ENCODE measurements at places on chromosomes 1 and 21.

DNA sequence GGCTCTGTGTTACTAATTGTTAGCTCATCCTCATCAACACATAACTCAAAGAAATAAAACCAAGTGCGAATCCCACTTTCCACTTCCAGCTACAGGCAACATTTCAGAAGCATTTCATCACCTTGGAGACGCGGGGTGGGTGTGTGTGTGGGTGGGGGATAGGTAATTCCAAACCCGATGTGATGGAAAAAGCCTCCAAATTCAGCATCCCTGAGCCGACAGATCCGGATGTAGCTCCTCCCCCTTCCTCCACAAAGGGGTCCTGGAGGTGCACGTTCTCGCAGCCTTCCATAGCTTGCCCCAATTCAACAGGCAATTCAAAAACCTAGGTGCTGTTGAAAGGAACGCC lies 486 bp downstream of the HSPA13 start:
- no peak for DNase-seq

DNA sequence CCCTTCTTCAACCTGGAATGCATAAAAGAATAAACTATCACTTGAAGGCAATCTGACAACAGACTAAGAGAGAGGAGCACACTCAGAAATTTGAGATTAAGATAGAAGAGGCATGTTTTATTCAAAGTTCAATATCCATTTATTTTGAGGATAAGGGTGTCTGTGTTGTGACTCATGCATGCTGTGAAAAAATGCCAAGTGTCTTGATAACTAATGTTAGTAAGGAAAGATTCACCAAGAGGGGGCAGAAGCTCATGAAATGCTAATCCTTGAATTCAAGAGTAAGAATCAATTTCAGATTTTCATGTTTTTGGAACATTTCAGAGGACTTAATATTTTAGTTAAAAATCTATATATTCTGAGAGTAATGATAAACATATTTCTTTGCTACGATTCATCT lies 94.0 kb downstream of the IFI44 start:
- no peak for DNase-seq

GRCh38 chr1:8503842-8504241 lies 185.9 kb downstream of the SLC45A1 start:
- no peak for DNase-seq

DNA sequence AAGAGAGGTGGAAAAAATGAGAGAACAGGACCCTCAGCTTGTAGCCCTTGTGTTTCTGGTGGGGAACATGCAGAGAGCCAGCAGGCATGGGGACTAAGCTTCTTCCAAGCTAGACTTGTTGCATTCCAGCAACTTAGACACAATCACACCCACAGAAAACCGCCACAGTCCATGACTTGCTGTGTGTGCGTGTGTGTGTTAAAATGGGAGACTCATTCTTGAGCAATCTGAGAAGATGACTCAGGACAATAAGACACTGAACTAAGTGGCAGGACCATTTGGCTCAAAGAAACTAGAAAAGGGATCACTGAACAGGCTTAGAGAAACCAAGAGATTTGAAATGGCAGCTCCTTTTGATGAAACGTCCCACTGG lies 78.0 kb downstream of the HLX start:
- no peak for DNase-seq

DNA sequence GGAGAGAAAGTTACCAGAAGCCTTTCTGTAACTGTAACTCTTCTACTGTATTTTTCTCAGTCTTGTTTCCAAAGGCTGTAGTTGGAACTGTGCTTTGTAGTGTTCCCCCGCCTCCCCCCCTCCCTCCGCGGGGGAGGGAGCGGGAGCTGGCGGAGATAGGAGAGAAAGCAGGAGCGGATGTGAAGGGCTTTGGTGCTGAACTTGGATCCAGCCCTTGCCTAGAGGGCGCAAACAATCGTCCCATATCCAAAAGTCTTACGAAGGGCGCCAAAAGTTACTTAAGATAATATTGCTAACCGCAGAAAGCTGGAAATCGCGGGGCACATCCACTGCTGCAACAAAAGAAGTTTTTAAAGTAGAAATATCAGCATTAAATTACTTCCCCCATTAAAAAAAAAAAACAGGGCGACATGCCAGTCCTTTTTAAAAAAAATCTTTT lies 2.4 kb upstream of the NFIA start:
- no peak for DNase-seq

All from stimulated activated CD4-positive, alpha-beta T cell treated with anti-CD3 and anti-CD28 coated beads, TNF-alpha, amount 100 ng/mL, for 1 hour (primary cell).